ENCODE measurements at places on chromosomes 12 and 14.

DNA sequence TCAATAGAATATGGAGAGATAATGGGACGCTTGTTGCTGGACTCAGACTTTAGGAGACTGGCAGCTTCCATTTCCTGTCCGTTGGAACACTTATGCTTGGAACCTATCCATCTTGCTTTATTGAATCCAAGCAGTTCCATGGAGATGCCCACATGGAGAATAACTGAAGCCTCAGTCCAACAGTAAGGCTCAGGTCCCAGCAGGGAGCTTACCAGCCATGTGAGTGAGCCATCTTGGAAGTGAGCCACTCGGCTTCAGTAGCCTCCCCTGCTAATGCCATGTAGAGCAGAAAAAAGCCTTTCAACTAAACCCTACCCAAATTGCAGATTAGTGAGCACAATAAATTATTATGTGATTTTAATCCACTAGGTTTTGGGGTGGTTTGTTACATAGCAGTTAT is 538.8 kb upstream of the STXBP6 start:
- no peak for DNase-seq

- no peak for DNase-seq
Measured at GRCh38 chr12:124681779-124682391, 114.5 kb upstream of the NCOR2 start.

DNA sequence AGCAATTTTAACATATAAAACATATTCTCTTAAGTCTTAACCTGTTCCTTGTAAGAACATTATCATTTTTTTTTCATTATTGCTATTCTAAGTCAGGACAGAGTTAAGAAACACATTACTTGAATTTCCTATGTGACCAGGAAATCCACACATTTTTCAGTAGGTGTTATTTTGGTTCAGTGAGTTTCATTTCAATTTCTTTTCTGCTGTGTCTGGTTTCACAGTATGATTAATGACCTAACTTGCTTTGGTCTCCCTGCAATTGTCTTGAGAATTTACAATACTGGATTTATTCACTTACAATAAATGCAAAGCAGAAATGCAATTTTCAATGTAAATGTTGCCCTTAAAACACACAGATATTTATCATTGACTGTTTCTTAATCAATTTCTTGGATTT is 396.9 kb upstream of the TMTC1 start:
- no peak for DNase-seq

DNA sequence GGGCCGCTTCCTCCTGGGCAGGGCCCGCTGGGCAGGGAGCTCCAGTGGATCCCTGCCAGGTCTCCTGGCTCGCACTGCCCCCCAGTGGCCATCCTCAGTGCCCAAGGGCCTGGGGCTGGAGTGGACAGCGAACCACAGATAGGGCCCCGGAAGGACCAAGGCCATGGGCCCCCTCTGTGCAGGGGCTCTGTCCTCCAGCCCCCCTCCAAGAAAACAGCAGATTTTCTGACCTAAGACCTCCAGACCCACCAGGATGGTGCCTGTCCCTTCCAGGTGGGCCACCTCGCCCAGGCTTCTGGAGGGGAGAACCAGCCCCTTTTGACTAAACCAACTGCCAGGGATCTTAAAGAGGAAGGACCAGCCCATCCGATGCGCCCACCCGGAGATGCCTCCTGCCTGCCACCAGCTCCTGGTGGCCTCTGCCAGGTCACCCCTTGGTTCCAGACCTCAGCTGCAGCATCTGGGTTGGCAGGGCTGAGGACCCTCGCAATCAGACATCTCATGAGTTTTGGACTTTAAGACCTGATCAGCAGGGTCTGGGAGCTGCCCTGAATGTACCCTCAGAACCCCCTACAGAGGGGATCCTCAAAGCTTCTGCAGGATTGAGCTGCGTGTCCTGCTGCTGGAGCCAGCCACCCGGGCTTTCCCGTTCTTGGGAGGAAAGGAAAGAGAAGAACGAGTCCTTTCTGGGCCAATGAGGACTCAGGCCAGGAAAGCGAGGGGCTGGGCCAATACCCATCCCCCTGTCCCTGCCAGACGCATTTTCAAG is 325.8 kb upstream of the DIO3 start:
- no peak for DNase-seq

DNA sequence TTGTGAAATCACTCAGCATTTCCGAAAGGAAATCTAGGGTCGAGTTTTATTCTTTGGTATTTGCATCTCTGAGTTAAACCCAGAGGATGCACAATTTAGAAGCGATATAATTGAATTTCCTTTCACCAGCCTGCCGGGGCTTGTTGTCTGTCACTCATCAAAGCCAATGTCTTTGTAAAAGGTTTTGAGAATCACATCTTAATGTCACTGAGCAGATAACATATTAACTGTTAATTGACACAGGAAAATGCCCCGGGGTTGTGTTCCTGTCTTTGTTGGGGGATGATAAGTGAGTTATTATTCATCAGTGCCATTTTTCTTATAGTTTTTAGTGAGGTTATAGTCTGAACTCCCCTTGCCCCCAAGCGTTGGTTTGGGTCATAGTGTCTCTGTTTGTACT is 73.4 kb downstream of the DUSP6 start:
- no peak for DNase-seq

DNA sequence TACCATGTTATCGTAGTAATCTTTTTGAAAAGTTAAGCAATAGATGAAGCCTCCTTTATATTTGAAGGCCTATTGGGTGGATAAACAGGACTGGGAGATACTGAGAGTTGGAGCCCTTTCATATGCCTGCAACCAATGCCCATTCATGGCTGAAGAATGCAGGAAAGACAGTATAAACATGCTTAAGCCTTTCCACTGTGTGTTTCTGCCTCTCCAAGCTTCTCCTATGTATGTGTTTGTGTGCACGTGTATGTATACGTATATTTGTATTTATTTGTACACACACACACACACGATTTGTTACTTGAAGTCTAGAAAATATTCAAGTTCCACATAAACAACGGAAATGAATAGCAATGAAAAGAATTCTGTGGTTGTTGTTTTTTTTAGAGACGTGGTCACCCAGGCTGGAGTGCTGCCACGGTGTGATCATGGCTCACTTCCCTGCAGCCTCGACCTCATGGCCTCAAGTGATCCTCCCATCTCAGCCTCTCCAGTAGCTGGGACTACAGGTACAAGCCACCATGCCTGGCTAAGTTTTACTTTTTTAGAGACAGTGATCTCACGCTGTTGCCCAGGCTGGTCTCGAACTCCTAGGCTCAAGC is 1453.5 kb downstream of the AACS start:
- DNase-seq, result no peak

DNA sequence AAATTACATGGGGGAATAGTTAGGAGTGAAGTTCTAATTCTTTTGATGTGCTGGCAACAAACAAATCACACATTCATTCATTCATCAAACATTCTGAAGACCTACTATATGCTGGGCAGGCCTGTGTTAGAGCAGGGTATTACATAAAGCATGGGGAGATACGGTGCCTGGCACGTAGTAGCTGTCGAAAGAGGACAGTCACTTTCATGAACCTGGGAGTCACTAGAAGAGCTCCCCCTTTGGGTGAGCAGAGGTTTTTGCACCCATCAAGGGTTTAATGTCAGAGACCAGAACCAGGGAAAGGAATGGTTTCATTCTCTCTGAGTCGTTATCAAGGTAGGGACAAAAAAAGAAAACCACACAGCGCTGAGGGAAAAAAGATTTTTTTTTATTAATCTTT is 10.0 kb downstream of the LHX5 start:
- no peak for DNase-seq

- no peak for DNase-seq
Measured at GRCh38 chr12:25692115-25693035, 139.3 kb upstream of the LMNTD1 start.
